Naive thymus-derived CD8-positive, alpha-beta T cell (primary cell): ENCODE measurements at places on chromosomes 7 and 10.

GRCh38 chr10:13820964-13821337 lies 234.2 kb downstream of the PRPF18 start:
- no peak for DNase-seq

DNA sequence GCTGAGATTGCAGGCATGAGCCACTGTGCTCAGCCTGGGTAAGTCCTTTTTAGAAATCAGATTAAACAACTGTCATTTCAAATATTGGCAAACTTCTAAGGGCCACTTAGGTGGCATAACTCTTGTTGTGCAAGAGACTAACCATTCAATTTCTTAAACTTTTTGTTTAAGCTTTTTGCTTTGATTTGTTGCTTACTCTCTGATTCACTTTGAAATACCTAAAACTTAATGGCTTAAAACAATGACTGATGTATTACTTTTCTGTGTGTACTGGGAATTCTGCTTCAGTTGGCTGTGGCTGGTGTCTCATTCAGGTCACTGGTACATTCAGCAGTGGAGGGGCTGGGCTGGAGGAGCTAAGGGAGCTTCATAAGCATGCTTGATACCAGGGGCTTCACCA lies 28.9 kb downstream of the ZNF25 start:
- no peak for DNase-seq

DNA sequence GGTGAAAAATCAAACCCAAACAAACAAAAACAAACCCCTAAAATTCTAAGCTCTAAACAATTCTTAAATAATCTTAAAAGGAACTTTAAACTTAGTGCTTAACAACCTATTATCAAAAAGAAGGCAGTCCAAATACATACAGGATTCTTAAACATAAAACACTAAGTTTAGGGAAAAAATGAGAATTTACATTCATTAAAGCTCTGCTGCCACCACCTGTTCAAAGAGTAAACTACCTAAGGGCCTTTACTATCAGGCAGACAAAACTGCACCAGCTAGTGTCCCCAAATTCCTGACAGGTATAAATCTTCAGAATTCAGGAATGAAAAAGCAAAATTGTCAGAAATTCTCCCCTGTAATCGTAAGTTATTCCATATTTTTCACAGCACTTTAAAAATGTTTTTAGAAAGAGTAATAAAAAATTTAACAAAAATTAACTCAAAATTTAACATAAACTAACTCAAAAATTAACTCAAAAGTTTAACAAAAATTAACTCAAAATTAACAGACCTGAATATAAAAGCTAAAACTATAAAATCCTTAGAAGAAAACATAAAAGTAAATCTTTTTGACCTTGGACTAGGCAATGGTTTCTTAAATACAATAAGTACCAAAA lies 55.1 kb downstream of the PDZD8 start:
- DNase-seq = peak; percentile 18

DNA sequence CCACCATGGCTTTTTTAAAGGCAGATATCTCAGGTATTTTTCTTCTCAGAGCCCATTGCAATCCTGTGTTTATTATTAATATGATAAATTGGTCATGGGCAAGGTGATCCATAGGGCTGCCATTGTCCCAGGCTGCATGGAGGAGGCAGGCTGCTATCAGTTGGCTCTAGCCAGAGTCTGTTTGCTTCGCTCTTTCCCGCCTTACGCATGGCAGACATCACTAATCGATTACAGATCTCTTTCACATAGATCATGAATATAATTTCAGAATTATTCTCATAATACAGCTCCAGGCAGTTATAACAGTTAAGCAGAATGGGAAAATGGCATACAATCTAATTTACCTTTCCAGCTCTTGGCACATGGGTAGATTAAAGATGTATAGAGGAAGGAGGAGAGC lies 30.4 kb upstream of the HABP2 start:
- DNase-seq = no peak

DNA sequence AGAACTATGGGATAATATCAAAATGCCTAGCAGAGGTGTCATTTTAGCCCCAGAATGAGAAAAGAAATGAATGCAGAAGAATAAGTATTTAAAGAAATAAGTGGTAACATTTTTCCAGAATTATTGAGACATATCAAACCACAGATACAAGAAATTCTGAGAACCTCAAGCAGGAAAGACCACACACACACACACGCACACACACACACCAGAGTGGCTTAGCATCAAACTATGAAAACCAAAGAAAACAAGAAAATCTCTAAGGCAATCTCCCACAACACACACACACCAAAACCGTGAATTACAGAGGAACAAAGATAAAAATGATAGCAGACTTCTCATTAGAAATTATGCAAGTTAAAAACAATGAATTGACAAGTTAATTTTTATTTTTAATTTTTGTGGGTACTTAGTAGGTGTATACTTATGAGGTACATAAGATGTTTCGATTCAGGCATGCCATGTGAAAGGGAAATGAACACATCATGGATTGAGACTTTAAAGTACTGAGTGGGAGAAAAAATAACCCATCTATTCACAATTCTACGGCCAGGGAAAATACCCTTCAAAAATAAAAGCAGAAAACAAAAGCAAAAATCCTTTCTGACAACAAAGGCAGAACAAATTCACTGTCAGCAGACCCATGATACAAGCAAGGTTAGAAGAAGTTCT lies 14.6 kb downstream of the PPIF start:
- no peak for DNase-seq

GRCh38 chr10:93058139-93058538 lies 2.5 kb upstream of the CYP26C1 start:
- DNase-seq = no peak

DNA sequence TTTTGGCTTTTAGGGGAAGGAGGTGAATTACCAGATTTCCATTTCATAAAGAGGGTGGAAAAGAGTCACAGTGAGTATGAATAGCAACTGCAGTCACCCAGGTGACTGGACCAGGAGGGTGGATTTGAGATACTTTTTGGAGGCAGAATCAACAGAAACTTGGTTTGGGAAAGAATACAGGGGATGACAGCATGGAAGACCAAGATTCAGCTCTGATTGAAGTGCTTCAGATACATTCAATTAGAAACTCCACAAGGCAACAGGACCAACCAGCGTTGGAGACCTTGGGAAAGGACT lies 83.0 kb downstream of the SGMS1 start:
- no peak for DNase-seq

DNA sequence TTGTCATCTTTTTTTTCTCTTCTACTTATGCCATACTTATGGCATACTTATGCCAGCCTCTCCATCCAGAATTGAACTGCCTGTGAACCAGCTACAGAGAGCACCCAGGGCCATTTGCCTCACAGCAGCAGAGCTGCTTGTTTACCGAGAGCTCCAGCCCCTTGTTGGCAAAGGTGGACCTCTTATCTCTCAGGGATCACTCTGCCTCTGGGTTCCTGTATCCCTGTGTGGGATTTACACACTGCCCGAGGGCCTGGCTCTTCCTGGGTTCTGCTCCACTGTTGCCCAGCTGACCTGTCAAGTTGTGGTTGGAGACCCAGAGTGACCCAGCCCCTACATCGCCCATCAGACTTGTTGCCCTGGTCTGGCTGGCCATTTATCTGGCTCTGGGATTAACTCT lies 22.3 kb downstream of the MRPS33 start:
- DNase-seq = no peak

DNA sequence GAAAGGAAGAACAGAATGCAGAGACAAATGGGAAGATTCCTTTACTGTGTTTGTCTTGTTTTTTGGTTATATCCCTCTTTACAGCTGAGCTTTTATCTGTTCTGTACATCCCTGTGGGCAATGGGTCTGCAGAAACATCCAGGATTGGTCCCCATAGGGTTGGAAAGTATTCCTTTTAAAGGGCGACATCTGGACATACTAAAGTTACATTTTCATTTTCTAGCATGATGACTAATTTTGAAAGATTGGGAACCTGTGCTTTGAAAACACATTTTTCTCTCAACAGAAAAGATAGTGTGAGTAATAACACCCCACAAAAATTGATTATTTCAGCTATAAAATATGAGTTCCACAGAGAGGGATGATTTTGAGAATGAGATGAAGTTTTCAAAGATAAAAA lies 435.8 kb downstream of the GPAM start:
- no peak for DNase-seq

- DNase-seq = no peak
Observed at GRCh38 chr7:10128748-10129147, 844.9 kb upstream of the PHF14 start.

DNA sequence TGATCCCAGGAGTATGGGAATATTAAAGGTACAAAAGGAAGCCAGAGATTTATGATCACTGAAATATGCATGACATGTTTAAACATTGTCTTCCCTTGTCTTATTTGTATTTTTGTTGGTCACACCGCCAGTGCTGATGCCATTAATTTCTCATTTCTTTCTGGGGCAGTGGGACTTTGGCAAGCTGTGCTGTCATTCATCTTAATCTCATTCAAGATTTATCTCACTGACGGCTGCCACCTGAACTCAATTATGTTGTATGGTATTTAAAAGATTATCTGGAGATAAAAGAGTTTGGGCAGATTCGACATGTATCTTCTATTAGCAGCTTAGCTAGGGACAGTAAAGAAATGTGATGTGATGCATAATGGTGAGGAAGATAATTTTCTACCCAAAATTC lies 284.9 kb upstream of the PLXDC2 start:
- DNase-seq = no peak

DNA sequence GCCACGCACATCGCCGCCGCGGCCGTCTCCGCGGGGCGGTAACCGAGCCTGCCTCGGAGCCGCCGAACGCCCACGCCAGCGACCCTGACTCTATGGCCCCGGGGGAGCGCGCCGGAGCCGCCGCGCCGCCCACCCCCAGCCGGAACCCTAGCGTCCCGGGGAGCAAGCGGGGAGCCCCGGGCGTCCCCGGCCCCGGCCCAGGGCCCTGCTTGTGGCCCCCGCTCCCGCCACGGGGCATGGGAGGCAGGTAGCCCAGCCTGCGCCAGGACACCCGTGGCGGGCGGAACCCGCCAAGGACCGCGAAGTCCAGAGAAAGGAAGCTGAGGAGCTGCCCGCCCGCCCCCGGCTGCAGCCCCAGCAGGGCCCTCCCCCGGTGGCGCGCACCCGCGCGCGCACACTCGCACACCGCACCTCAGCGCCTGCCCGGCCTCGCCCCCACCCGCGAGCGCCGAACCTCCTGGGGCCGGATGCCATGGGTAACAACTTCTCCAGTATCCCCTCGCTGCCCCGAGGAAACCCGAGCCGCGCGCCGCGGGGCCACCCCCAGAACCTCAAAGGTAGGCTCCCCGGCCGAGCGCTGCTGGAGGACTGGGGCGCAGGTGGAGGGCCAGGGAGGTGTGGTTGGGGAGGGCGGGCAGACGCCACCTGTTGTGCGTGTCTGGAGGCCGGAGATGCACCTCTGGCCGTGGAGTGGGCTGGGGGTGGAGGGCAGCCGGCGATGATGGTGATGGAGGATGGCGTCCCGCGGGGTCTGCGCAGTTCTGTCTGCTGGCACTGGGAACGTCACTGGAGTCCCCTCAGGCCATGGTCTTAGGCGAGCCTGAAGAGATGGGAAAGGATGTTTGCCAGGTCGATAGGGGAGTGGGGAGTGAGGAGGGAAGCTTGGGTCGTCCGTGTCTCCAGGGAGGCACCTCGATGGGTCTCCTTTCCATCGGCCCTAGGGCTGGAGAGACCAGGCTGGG lies 692 bp downstream of the NEURL1 start:
- peak; percentile 14 for DNase-seq

DNA sequence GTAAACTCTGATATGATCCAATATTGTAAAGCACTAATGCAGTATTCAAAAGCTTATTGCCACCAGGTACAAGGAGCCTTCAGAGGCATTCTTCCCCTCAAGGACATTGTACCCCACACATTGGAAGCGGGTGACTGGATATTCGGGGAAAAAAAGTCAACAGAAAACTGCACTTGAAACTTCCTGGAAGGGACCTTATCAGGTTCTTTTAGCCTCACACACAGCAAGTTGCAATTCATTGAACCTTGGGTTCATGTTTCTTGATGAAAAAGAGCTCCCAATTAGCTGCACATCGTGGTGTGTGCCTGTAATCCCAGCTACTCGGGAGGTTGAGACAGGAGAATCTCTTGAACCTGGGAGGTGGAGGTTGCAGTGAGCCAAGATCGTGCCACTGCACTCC lies 16.4 kb upstream of the MICU1 start:
- no peak for DNase-seq

DNA sequence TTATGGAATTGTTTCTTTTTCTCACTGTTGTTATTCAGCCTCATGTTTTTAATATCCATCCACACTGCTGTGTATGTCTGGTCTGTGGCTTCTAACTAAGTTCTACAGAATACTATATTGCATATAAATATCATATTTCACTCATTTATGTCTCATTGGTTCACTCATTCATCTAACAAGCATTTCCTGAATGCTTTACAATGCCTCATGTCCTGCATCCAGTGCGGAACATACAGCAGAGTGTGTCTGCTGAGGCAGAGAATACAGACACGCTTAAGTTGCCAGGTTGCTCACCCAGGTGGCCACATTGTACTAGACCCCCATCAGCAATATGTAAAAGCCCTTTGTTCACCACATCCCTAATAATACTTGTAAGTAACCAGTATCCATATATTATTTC lies 111.8 kb upstream of the CNTNAP2 start:
- DNase-seq = no peak

DNA sequence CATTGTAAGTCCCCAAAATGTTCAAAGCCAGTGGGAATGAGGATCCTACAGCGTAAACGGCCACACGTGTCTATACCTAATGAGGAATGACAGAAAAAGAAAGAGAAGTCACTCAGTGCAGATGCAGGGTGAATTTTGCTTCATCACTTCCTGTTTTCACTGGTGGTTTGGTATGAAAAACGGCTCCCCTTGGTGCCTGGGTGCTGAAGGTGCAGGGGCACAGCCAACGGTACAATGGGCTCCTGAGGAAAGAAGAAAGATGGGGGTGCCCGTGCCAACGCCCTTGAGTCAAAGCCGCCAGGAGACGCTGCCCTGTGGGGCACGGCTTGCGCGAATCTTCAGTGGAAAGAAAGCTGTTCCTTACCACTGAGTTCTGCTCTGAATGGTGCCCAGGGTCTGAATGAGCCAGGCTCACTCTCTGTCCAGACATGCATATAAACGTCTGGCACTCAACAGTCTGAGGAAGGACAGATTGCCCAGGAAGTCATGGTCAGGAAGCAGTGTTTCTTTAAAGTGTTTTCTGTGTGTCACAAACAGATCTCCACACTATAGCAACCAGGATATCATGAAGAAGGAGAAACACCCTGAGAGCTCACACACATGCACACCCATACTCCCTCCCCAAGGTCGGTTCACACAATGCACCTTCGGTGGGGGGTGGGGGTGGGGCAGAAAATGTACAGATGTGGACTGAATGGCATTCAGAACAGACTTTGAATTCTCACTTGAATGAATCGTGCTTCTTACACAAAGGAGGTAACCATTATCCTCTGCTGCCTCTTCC lies 105.8 kb downstream of the ELMO1 start:
- DNase-seq = peak; percentile 84

DNA sequence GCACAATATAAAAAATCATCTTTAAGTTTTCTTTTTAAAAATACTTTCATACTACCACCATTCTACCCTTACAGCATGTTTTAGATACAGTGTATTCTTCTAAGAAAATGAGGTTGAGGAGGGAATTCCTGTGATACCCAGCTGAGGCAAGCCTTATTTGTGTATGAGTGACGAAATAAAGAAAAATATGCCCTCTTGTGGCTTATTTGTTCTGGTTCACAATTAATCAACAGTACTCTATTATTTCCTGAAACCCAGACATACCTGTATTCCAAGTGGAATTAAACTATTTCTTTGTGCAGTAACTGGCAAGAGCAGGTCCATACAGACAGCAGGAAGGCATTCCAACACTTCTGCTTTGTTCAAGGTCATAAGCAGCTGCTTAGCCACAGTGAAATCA lies 4.5 kb upstream of the SEMA3D start:
- DNase-seq = no peak
